ENCODE measurements at places on chromosomes 13 and 19.

- no peak for DNase-seq
These were observed 11.8 kb upstream of the DIAPH3 start for GRCh38 chr13:60175571-60175970.

GRCh38 chr13:111531505-111531904 lies 211.1 kb downstream of the TEX29 start:
- no peak for DNase-seq

DNA sequence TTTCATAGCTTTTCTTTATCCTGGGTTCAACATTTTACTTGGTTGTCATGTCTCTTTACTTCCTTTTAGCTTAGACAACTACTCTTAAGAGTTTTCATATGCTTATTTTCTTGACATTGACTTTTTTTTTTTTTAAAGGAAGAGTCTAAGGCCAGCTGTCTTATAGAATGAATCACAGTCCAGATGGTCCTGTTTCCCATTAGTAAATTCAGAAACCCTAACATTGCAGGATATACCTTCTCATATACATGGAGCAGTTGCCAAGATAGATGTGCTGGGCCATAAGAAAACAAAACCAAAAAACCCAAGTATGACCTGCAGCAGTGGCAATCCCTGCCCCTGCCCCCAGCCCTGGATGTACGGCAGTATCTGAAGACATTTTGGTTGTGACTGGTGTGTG lies 72.8 kb downstream of the COG3 start:
- DNase-seq = no peak

DNA sequence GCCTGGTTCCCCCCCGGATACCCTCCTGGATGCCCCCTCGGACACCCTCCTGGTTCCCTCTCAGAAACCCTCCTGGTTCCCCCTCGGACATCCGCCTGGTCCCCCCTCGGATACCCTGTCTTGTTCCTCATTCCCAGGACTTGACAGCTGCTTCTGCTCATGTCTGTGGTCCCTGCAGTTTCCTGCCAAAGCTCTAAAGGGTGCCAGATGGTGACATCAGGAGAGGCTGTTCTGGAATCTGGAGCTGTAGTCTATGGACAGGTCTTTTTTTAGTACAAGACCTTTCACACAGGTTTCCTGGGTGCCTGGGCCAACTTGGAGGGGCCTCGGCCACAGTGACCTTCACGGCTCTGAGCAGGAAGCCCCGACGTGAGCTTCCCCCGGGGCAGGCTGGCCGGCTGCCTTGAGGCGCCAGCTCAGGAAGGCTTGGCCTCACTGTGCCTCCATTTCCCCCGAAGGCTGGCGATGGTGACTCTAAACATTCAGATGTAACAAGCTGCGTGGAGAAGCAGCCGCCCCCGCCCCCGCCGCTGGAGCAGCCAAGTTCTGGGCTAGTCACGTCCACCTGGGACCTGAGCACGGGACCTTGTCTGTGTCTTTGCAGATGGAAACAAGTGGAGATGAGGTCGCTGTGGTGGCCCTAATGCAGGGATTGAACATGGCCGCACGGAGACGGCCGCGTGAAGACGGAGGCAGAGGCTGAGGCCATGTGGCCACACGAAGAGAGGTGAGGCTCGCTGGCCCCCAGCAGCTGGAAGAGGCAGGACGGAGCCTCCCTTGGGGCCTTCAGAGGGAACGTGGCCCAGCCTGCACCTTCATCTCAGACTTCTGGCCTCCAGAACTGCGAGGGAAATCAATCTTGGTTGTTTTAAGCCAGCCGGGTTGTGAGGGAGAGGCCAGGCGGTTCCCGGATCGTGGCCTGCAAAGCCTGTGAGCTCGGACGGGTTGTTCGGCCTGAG lies 12.7 kb downstream of the SGTA start:
- no peak for DNase-seq
